Breast epithelium (tissue), 4 donors: ENCODE measurements at places on chromosomes 11 and 22. TPM values are rescaled to one million over a fixed set of nuclear protein-coding genes. Genes with fewer than 3 reads are reported as not detected.

The KCNQ1 gene
- total RNA-seq, result 5.1 TPM

The APLNR gene
- total RNA-seq, result 0.44 TPM

The HBG1 gene
- total RNA-seq, result not detected

The GSTT2B gene
- 16.1 TPM for total RNA-seq

The MB gene
- 10.0 TPM for total RNA-seq

The FAM180B gene
- total RNA-seq, result not detected

The INSC gene
- not detected for total RNA-seq
